ENCODE measurements at places on chromosomes 11 and 22. TPM values are rescaled to one million over a fixed set of nuclear protein-coding genes. Genes with fewer than 3 reads are reported as not detected.
A peak's percentile ranks its signal among the peaks of the same experiment; 100 is the strongest.

GRCh38 chr11:26841818-26842473 lies 120.1 kb upstream of the SLC5A12 start:
- no peaks in the 10 kb centered on the region for H3K27me3 ChIP-seq
- DNase-seq = no peak
- H3K4me3 ChIP-seq = no peak overlapping the region

GRCh38 chr11:122779047-122779629 lies 59.2 kb upstream of the CRTAM start:
- no peak for DNase-seq
- H3K27ac ChIP-seq = no peak overlapping the region
- H3K36me3 ChIP-seq = no peaks in the 10 kb centered on the region
- no peak overlapping the region for H3K4me3 ChIP-seq

DNA sequence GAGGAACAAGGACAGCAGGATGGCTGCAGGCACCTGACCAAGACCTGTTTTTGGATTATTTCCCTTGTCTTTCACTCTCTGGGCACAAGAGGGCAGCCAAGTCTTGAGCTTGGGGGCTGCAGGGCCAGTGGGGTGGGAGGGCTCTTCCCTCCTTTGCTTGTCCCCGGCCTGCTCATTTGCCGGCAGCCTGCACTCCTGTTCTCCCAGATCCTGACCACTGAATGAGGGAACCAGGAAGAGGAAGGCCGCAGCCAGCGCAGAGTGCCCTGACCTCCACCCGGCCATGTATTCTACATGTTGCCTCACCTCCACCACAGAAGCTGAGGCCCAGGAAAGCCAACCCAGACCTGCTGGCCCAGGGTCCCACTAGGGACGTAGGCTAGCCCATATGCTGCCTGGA lies 15.5 kb upstream of the NNMT start:
- no peak overlapping the region for H3K27ac ChIP-seq

DNA sequence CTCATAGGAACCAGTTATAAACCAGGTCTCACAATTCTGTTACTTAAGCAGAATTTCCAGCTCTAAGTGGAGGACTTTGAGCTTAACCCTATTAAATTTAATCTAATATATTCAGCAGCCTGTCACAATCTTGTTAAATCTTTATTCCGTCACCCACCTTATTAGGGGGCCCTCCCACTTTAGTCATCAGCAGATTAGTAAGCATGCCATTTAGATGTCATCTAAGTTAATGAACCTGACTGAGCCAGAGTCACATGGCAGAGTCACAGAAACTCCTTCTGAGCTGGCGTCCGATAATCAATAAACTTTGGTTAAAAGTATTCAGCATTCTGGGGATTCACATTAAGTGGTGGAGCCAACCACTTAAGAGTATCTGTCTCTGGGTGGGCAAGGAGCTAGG lies 35.1 kb downstream of the TTC12 start:
- no peak for DNase-seq
- no peaks in the 10 kb centered on the region for H3K27me3 ChIP-seq
- H3K4me1 ChIP-seq = no peaks in the 10 kb centered on the region
- H3K4me3 ChIP-seq = no peak overlapping the region

DNA sequence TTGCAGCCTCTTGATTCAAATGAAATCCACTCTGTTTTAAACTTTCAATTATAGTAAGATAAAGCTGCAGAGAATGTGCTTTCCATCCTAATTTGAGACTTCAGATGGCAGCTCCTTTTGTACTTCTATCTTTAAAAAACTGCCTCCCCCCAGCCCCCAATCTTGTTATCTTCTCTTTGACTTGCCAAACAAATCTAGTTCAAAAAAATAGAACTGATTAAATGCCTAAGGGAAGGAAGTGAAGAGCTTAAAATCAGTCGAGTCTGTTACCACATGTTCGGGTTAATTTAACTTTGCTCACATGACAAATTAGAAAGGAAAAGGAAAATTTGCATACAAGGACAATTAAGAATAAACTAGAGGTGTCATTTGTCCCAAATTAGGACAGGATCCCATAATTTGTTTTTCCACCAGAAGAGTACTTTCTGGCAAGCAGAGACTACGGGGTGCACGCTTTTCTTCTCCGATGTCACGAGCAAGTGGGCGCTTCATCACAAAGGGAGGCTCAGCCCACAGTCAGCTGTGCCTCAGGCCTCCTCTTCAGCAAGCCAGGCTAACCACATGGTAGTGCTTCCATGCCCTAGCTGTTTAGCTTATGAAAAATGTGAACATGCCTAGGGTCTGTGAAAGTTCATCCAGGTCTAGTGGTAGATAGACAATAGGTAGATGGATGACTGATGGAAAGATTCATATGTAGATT lies 69.0 kb upstream of the LDLRAD3 start:
- no peak overlapping the region for H3K27ac ChIP-seq
- no peaks in the 10 kb centered on the region for H3K4me1 ChIP-seq
- no peaks in the 10 kb centered on the region for H3K36me3 ChIP-seq
- DNase-seq = no peak
- no peaks in the 10 kb centered on the region for H3K27me3 ChIP-seq

- no peaks in the 10 kb centered on the region for H3K36me3 ChIP-seq
- no peak for DNase-seq
- H3K27me3 ChIP-seq = no peaks in the 10 kb centered on the region
- no peak overlapping the region for H3K27ac ChIP-seq
- H3K4me1 ChIP-seq = no peaks in the 10 kb centered on the region
These were observed 125.9 kb upstream of the B3GAT1 start for GRCh38 chr11:134537941-134538340.

DNA sequence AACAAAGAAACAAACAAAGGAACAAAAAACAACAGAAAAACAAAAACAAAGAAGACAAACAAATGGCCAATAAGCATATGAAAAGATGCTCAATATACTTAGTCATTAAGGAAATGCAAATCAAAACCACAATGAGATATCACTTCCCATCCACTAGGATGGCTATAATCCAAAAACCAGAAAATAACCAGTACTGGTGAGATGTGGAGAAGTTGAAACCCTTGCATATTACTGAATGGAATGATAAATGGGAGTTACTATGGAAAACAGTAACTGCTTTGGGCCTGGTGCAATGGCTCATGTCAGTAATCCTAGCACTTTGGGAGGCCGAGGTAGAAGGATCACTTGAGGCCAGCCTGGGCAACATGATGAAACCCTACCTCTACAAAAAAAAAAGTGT lies 44.9 kb upstream of the RBFOX2 start:
- DNase-seq = no peak
- no peaks in the 10 kb centered on the region for H3K4me1 ChIP-seq
- H3K27ac ChIP-seq = no peak overlapping the region
- no peaks in the 10 kb centered on the region for H3K36me3 ChIP-seq

Gene NCR3LG1
- total RNA-seq = 0.51 TPM

GRCh38 chr11:66316849-66317251 lies at the start of gene CD248:
TSS of gene CD248 (minus strand) at chr11:66317044. CDS start at chr11:66317027, 17 bp downstream.
- no peaks in the 10 kb centered on the region for H3K27me3 ChIP-seq
- DNase-seq = peak; percentile 81
- H3K27ac ChIP-seq = peak within 1 kb of the TSS; percentile 93
- peak within 1 kb of the TSS; percentile 25 for H3K4me3 ChIP-seq
- H3K36me3 ChIP-seq = no peaks in the 10 kb centered on the region
- H3K4me1 ChIP-seq = peaks cover 16% of the 10 kb centered on the region

Gene PRG2
- not detected for total RNA-seq

Gene CD248
- total RNA-seq = 91.2 TPM
